ENCODE measurements at places on chromosomes 16 and 17.

DNA sequence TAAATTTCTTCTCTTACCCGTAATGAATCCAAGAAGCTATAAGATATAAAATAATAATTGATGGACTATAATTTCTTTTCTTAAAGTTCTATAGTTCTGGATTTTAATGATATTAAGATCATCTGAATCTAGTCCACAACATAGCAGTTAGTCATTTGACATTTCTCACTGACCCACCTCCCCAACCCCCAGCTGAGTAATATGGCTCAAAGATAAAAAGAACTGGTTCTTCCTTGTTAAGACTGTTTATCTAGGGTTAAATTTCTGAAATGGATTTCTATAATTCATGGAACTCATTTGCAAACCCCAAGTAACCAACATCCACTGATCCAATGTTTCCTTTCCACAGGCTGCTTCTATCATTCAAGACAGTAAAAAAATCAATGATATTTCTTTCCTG is 133.9 kb upstream of the SOX9 start:
- no peak for DNase-seq

DNA sequence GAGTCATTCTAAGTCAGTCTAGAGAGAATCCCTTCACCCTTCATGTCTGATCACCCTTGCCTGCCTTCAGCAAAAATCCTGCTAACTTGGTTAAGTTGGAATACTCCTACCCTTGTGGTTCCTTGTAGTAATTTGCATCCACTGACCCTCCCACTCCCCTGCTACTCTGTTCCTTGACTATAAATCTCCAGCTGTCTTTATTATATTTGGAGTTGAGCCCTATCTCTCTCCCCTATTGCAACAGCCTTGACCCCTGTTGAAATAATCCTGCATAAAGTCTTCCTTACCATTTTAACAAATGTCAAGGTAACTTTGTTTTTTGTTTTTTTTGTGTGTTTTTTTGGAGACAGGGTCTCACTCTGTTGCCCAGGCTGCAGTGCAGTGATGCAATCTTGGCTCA is 590.1 kb downstream of the WWOX start:
- no peak for DNase-seq

DNA sequence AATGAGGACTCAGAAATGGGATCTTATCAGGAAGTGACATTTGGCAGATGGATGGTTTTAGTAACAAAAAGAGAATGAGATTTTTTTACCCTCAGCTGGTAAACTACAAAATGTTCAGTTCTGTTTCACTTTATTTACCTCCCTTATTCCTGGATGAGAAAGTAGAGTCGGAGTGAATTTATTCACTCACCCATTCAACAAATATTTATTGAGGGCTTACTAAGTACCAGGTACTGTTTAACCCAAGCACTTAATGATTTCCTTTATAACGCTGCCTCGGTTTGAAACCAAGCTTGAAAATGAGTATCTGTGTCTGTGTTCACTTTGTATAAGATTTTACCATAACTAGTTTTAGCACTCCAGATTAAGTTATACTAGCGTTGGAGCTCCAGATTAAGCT is 38.1 kb downstream of the CDRT15 start:
- DNase-seq: no peak

GRCh38 chr17:76872221-76872873 is 4.1 kb downstream of the MGAT5B start:
- no peak for DNase-seq

DNA sequence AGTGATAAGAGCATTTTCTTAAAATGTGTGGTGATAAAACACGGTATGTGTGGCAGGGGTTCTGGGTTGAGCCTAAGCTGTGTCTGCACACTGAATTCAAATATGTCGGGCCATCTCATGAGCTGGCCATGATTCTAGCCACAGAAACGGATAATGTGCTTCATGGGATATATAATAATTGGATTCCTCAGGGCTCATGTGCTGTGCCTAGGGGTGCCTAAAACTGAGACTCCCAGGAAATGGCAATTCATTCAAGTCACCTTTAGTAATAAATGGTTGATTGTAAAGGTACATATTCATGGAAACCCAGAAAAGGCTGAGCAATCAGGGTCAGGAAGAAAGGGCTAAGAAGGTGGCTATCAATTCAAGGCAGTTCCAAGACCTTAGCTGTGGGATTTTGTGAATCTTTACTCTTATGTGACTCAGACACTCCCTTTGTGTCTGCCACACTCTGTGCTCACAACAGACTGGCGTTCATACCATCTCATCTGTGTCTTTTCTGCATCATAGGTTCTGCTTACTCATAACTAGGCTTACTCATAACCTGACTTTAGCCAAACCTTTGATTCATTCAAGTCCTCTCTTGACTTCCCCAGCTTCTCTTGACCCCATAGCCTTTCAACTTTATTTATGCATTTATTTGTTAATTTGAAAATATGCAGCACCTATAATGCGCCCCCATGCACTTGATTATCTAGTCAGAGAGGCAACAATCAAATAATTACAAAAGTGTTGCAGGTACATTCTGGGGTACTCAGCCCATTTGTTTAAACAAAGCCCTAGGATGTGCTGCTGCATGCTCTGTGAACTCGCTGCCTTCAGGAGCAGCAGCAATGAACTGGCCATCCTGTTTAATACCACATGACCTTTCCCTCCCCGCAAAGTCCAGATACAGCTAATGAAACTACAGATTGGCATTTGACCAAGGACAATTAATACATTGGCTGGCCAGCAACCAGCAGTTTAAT is 28.4 kb upstream of the MED13 start:
- no peak for DNase-seq

GRCh38 chr16:83300326-83300725 is 507.5 kb upstream of the HSBP1 start:
- no peak for DNase-seq

GRCh38 chr17:75691801-75692626 is 24.9 kb downstream of the SAP30BP start:
- no peak for DNase-seq

DNA sequence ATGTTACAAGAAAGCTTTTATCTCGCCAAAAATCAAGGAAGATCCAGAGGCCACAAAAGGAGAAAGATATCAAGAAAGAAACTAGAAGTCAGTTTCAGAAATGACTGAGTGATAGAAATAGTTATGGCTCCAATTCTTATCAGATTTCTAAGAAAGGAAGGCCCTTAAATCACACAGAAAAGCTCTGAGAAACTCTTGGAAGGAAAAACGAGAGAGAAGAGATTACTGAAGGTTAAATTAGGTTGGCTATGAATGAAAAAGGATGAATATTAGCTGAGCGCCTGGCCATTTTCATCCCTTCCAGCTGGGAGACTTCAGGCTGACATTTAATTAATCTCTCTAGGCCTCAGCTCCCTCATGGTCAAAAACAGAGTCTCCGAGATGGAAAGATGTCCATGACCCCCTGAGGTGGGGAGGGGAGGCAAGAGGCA is 72.3 kb downstream of the CYTH1 start:
- DNase-seq: no peak

DNA sequence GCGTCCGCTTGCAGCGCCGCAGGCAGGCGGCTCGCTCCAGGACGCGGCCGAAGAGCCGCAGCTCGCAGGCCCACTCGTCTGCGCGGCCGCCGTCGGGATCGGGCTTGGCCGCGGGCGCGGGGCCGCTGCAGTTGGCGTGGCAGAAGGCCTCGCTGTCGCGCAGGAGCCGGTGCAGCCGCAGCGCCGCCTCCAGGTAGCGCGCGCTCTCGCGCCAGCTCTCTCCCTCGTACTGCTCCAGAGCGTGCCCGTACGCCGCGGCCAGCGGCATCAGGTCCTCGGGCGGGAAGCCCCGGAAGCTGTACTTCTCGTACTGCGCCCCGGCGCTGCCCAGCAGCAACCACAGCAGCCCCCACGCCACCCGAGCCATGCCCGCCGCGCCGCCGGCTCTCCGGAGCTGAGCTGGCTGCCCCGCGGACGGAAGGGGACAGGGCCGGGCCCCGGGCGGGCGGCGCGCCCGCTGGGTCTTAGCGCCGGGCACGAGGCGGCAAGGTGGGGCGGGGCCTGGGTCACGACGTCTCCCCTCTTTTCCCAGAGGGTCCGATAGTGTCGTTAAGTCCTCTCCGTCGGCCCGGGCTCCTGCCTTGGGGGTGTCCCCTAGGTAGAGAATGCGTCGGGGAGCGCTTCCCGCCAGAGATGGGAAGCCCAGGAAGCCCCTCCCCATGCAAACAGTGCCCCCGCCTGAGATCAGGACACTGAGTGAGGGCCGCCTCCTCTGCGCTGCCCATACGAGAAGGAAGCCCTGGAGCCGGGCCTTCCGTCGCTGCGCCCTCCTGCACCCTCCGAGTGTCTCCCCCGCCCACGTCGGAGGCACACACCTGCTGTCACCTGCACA is at the start of gene P3H4:
TSS of gene P3H4 (minus strand) at position 401 of the 832 bp plus-strand sequence. CDS start at position 367, 34 bp downstream.
- peak; percentile 69 for DNase-seq

DNA sequence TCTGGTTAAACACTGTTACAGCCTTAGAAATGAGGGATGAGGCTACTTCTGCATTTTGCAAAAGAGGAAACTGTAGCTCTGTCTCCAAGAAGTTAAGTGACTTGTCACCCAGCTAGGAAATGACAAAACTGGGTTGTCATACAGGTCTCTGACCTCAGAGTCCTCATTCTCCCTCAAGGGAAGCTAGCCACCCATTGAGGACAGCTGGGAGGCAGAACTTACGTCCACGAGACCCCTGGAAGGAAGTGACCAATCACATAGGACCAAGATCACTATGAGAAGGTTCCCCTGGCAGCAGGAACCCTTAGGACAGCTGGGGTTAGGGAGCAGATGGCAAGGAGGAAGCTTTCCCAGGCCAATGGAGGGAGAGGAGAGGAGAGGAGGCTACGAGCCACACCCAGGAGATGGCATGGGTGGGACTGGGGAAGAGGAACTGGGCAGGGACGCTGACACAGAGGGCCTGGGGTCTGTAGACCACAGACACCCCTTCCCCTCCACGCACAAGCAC is 11.2 kb downstream of the METTL22 start:
- peak; percentile 88 for DNase-seq

DNA sequence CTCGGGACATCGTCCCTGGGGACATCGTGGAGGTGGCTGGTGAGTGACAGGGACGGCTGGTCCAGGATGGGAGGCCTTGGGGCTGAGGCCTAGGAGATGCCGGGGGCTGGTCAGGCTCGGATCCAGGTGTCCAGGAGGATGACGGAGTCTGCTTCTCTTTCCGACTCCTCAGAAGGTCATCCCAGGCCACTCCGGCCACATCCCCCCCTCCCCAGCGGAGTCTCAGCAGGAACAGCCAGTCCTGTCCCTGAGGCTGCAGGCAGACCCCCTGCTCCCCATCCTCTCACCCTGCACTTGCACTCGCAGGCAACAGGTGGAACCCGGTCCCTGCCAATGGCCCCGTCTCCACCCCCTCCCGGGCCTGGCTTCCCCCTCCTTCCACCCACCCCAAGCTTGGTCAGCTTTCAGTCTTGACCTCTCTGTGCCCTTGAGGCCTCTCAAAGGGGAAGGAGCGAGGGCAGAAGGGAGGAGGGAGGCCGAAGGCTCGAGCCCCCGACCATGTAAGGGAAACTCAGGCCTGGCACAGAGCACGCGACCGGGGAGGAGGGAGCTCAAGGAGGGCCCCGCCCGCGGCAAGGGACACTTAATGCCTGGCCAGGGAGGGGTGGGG is 4.4 kb downstream of the ATP2A1 start:
- no peak for DNase-seq

DNA sequence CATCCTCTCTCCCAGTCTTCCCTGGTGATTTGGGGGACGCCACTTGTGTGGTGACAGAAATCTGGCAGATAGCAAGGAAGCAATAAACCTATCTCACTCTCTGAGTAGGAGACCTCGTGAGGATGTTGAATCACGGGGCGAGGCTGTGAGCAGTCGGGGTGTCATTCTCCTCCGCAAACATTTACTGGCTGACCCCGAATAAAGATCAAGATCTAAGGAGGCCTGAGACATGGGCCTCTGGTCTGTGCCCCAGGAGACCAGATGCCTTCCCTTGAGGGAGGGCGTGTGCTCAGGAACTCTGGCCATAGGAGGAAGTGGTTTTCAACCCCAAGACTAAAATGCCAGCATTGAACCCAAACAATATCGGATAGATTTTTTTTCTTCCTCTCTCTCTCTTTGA is 53.1 kb downstream of the FOXL1 start:
- DNase-seq: no peak

- peak; percentile 34 for DNase-seq
Observed at GRCh38 chr16:14249291-14250032, 178.3 kb downstream of the MRTFB start.

- peak; percentile 61 for DNase-seq
Observed at GRCh38 chr17:81397314-81398175, 2.3 kb downstream of the BAHCC1 start.

DNA sequence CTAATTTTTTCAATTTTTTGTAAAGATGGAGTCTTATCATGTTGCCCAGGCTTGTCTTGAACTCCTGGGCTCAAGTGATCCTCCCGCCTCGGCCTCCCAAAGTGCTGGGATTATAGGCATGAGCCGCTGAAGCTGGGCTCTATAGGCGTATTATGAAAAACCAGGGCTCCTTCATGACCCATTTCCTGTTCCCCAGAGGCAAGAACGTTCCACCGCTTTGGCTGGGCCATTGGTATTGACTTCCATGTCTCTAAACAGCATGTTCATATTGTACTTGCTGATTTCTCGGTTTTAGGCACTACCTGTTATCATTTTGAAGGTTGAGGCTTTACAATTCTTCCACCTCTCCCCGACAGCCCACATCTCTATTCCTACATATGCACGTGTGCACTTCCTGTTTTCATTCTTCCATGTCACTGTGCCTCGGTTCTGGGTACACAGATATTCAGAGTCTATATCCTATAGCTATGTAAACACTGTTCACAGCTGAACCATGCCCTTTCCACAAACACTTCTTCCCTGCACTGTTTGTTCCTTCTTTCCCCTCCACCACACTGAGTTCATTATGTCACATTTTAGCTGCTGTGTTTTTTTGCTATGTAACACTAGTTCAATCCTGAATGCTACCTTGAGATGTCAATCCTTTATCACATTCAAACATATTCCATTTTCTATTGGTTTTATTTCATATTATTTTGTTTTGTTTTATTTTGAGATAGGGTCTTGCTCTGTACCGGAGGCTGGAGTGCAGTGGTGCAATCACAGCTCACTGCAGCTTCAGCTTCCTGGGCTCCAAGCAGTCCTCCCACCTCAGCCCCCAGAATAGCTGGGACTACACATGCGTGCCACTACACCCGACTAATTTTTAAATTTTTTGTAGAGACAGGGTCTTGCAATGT is 16.8 kb upstream of the MAPK3 start:
- DNase-seq: peak; percentile 44

- DNase-seq: no peak
Observed at GRCh38 chr16:67767953-67768352, 38.4 kb downstream of the RANBP10 start.

GRCh38 chr17:39573447-39574298 is 34.0 kb downstream of the NEUROD2 start:
- peak; percentile 44 for DNase-seq

- DNase-seq: no peak
Observed at GRCh38 chr17:31126318-31126717, 31.5 kb downstream of the NF1 start.
